ENCODE measurements at places on chromosomes 2 and 18.
A peak's percentile ranks its signal among the peaks of the same experiment; 100 is the strongest.

GRCh38 chr2:68692511-68692910 lies 42.1 kb upstream of the ARHGAP25 start:
- DNase-seq = no peak

DNA sequence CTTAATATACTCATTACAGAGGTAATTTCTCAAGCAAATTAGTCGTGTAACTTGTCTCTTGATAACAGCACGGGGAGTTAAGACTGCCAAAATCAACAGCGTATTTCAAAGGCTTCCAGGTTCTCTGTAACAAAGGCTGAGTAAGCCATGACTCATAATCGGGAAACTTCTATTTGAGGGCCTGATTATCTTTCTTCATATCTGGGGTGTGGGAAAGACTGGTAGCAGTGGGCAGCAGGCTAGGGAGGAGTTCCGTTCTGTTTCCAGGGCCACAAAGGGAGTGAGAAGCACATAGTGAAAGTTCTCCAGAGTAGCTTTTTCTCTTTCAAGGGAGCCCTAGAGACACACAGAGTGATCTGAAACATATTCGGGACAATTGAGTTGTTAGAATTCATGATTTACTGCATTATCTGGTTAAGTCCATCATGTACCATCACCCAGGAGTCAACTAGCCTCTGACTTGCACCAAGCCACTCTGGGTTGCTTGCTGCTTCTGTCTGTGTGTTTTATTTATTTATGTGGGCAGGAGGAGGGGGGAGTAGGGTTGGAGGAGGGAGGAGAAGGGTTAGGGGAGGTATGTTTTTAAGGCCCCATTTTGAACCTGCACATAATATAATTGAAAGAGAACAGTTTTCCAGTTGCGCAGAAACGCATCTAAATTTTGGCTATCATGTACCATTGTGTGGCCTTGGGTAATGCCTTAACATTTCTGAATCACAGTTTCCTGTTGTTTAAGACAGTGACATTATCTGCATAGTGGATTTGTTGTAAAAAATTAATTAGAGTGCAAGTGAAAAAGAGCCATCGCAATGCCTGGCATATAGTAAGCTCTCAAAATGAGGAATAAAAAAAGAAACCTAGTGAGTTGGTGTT lies 80.5 kb upstream of the ITPRID2 start:
- DNase-seq = no peak

DNA sequence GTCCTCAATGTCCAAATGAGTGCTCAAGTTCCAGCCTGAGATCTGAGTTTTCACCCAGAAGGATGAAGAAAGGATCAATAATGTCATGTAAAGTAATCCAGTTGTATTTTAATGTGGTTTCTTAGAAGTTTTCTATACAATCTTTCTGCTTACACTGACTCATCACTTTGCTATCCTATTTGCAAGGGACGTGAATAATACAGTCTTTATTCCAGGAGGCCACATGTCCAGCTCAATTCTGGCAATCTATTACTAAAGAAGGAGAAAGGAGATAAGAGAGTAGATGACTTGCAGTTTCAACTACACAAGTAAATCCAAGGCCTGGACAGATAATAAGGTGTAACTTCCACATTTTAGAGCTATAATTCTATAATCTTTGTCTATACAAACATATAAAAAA lies 601.1 kb upstream of the SETBP1 start:
- DNase-seq = no peak

- no peak for DNase-seq
Observed at GRCh38 chr2:19885791-19886190, 16.0 kb downstream of the TTC32 start.

DNA sequence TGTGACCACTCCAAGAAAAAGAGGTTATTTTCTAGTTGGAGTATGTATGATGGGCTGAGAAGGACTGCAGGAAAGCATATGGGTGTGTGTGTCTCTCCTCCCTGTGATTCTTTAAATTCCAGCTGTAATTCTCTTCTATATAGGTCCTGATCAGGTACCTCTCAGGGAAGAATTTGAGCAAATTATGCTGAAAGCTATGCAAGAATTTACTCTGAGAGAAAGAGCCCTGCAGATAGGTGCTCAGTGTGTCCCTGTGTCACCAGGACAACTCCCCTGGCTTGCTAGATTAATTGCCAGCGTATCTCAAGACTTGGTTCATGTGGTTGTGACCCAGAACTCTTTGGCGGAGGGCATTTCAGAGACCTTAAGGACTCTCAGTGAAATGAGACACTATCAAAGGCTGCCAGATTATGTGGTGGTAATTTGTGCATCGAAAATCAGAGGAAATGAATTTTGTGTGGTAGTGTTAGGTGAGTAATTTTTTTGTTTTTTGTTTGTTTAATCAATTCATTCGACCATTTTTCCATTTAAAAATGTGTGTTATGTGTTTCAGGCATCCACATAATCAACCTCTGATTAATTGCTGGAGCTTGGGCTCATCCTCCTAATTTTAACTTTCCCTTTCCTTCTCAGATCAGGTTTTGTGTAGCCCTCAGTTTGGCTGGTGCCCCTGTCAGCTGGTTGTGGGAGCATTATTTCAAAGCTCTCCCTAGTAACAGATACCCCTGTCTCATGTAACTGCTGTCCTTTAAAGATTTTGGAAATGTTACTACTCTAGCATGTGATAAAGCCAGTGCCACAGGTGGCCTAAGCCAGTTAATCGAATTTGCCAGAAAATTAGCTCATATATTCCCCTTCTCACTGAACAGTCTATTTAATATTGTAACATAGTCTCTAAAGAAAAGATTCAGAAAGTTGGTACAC lies 150.9 kb downstream of the ESCO1 start:
- DNase-seq = no peak

GRCh38 chr2:128593879-128594650 lies 275.4 kb upstream of the HS6ST1 start:
- peak; percentile 59 for DNase-seq

GRCh38 chr2:149733936-149734685 lies 146.5 kb upstream of the MMADHC start:
- no peak for DNase-seq

- no peak for DNase-seq
Observed at GRCh38 chr2:41764919-41765318, 282.9 kb upstream of the PKDCC start.

DNA sequence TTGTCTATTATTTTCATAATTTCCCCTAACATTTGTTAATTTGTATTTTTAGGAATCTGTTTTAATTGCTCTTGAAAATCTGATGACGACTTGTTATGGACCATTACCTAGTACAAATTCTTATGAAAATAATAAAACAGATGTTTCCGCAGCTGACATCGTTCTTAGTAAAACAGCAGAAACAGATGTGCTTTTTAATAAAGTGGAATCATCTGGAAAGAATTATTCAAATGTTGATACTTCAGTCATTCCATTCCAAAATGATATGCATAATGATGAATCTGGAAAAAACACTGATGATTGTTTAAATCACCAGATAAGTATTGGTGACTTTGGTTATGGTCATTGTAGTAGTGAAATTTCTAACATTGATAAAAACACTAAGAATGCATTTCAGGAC lies 69.9 kb downstream of the PMS1 start:
- DNase-seq = no peak

DNA sequence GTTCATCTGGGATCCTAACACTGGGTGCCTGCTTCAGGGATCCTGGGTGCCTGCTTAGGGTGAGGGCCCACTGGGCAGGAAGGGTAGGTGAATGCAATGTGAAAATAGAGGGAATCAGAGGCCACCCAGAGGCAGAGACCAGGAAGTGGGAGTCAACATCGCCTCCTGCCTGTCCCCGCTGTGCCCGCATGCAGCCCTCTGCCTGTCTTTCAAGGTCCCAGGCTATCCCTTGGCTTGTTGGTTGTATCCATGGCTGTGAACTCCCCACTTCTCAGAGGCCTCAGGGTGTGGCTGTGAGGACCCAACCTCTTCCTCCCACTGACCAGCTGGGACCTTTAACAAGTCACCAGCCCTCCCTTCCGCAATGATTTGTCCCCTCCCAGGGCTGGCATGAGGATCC lies 26.5 kb downstream of the PSD4 start:
- DNase-seq = peak; percentile 38

DNA sequence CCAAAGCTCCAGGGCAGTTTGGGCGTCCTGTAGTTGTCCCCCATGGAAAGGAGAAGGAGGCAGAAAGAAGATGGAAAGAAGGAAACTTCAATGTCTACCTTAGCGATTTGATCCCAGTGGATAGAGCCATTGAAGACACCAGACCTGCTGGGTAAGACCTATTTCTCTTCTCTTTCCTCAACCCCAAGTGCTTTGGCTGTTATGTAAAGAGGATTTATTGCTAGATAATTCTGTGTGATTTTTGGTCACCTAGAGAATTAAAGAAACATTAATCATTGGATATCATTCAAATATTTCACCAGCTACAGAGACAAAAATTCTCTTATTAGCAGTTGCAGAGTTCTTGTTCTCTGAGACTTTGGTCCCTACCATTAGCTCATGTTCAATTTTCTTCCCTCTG lies 1.9 kb downstream of the GALNT5 start:
- no peak for DNase-seq

- DNase-seq = no peak
Observed at GRCh38 chr2:23426263-23426905, 41.4 kb downstream of the KLHL29 start.

- DNase-seq = no peak
Observed at GRCh38 chr2:191699341-191699945, 21.5 kb downstream of the NABP1 start.

DNA sequence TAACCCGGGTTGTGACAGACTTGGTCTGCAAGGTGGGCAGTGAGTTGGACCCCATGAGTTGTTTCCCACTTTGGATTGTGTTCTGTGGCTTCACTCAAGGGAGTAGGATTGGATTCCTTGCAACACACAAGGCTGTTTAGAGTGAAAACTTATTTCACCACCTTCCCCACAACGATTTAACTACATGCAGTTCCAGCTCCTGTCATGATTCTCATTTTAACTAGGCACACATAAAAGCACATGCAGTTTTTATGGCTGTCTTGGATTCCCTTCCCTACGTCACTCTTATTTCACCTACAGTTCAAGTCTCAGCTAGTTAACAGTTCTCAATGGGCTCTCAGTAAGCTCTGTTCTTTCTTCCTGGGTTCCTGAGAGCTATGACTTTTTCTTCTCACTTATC lies 15.9 kb downstream of the EFEMP1 start:
- no peak for DNase-seq

- no peak for DNase-seq
Observed at GRCh38 chr2:96870626-96871255, 861 bp upstream of the SEMA4C start.

DNA sequence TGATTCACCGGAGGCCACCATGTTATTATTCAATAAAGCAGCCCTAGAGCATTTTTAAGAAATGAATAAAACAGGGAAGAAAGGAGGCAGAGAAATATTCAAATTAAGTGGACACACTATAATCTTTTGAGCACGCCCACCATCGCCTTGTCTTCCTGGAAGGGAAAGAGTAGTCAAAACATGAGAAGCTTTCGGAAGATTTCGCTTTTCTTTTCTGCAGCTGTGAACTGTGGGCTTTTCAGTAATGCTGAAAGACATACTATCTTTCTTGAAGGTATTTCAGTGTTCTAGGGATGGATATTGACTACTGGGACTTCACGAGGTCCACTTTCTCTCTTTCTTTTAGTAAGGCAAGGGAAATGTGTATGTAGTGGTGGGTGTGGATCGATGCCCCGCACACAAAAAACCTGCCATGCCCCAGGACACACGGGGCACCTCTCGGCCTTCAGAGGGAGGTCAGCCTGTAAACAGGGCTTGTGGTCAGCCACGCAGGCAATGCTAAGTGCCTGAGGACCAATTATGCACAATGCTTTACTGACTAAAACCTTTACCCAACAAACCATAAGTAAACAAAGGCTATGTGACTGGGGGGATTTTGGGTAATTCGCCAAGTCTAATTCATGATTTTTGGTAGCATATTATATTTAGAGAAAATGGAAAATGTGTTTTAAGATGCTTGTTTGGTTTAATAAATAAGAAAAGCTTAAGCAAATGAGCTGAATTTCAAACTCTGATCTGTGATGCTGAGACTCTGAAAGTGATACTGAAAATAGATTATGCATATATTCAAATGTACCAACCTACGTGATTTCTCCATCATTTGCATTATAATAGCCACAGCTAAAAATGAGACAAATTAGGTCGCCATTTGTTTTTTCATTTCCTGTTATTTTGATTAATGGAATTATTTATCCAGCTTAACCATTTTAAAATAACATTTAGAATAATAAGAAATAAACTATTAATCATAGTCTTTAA lies 130.5 kb downstream of the ZNF516 start:
- DNase-seq = no peak

DNA sequence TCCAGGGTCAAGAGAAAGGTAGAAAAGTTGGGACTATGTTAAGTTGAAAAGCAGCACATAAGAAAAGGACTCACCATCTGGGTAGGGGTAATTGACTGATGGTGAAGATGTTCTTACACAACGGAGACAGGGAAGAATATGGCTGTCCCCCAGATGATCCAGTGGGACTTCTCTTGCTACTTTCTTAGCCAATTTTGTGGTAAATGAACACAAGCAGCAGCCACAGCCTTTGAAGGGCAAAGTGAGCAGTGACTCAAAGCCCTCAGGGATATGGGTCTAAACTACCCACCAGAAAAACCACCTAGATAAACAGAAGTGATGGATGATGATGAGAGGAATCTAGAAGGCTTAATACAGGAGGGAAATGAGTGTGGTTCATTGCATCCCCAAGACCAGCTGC lies 65.8 kb upstream of the SLC9A2 start:
- DNase-seq = no peak

GRCh38 chr2:8242739-8243138 lies 439.1 kb upstream of the ID2 start:
- DNase-seq = no peak

DNA sequence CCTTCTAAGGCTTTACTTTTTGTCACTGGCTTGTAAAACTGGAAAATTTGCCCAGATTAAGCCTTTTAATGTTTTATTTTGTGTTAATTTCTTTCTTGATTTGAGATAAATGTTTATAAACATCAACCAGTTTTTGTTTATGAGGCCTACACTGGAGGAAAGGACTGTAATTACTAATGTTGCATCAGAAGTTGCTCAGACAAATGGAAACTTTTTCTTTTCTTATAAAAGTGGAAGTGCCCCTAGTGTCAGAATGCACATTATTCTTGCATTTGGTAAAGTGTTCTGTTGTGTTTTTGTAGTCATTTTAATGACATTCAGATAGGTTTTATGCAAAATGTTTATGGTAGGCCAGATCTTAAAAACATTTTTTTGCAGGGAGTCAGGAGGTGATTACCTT lies 25.3 kb downstream of the LCLAT1 start:
- DNase-seq = no peak

DNA sequence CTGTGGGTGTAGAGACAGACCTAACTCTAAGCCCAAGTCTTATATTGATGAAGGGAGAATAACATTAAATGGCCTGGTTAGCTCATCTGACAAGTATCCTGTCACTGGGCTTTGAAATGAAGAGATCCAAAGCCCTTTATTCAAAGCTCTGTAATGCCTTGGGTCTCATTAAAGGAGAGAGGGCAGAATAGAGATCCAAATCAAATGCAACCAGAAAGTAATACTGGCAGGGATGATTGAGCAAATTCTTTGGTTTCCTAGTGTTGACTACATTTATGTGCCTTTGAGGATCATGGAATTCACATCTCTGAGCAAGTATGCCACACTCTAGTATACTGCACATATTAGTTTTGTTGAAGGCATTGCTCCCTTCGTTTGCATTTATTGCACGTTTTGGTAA lies 147.9 kb upstream of the CAVIN2 start:
- DNase-seq = no peak

Data from sciatic nerve (tissue), 2 donors.